Activated T-cell treated with anti-CD3 and anti-CD28 coated beads for 1 hour (primary cell): ENCODE measurements at places on chromosomes 5 and 9.

DNA sequence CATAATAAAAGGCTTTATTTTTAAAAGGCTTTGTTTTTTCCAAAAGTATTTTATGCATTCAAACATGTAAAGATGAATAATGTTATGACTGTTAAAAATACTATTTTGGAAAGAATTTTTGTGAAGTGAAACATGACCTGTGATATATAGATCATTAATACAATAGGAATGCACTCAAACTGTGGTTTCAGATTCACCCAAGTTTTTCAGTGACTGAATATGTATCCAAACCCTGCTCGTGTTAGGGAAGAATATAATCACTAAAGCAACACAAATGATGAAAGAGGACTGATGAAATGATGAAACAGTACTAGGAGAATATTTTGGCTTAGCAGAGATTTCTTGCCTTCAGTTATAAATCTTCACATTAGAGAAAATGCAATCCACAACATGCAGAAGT lies 278.0 kb downstream of the ADAMTS6 start:
- no peak for DNase-seq

DNA sequence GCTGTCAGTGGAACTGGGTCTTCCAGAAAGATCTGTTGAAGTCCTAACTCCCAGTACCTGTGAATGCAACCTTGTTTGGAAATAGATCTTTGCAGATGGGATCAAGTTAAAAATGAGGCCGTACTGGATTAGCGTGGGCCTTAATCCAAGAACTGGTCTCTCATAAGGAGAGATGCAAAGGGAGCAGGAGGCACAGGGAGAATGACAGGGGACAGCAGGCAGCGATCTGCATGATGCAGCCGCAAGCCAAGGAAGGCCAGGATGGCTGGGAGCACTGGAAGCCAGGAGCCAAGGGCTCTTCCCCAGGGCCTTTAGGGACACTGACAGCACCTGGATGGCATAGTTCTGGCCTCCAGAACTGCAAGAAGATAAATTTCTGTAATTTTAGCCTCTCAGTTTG lies 114.4 kb downstream of the ICE1 start:
- DNase-seq, result no peak

- no peak for DNase-seq
Observed at GRCh38 chr5:148268566-148268965, at the start of gene SPINK13. SPINK13 (plus strand) TSS chr5:148268794; CDS start chr5:148270073, 1,279 bp downstream.

GRCh38 chr9:15135164-15135792 lies 171.7 kb downstream of the TTC39B start:
- DNase-seq, result peak; percentile 11

- DNase-seq, result no peak
Observed at GRCh38 chr5:6686915-6687409, 26.3 kb upstream of the TENT4A start.

GRCh38 chr5:64939772-64940510 lies 171.2 kb downstream of the CWC27 start:
- no peak for DNase-seq

DNA sequence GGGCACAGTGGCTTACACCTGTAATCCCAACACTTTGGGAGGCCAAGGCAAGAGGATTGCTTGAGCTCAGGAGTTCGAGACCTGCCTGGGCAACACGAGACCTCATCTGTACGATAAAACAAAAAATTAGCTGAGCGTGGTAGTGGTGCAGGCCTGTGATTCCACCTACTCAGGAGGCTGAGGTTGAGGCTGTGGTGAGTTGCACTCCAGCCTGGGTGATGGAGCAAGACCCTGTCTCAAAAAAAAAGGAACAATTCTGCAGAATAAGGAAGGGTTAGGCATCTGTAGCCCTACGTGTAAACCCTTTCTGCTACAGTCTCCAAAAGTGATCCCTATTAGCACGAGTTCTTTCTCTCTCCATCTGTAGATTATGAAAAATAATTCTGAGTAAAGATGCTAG lies 19.9 kb downstream of the CDC26 start:
- no peak for DNase-seq

- no peak for DNase-seq
Observed at GRCh38 chr9:129630967-129631673, 5.2 kb downstream of the NTMT1 start.

- DNase-seq, result no peak
Observed at GRCh38 chr9:131461166-131461565, 41.6 kb upstream of the POMT1 start.

GRCh38 chr9:122955961-122956360 lies 15.1 kb downstream of the RABGAP1 start:
- DNase-seq, result no peak

DNA sequence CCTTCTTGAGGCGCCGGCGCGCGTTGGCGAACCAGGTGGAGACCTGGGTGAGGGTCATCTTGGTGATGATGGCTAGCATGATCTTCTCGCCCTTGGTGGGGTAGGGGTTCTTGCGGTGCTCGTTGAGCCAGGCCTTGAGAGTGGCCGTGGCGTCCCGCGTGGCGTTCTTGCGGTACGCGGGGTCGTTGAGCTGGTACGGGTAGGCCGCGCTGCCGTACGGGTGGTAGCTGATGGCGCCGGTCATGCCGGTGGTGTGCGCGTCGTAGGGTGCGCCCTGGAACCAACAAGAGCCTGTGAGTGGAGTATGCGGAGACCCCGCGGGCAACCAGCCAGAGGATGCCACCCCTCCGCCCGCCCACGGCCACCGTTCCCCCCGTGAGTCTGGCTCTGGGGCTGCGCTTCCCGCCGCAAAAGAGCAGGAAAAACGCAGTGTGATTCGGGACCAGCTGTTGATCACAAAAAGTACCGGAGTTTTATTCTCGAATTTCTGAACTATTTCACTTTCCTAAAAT lies 1.9 kb downstream of the IRX2 start:
- no peak for DNase-seq

GRCh38 chr9:75775166-75775565 lies 115.3 kb upstream of the PCSK5 start:
- DNase-seq, result no peak

GRCh38 chr5:161549106-161549505 lies 2.6 kb upstream of the GABRB2 start:
- no peak for DNase-seq

- no peak for DNase-seq
Observed at GRCh38 chr9:456365-456764, 241.7 kb downstream of the DOCK8 start.

DNA sequence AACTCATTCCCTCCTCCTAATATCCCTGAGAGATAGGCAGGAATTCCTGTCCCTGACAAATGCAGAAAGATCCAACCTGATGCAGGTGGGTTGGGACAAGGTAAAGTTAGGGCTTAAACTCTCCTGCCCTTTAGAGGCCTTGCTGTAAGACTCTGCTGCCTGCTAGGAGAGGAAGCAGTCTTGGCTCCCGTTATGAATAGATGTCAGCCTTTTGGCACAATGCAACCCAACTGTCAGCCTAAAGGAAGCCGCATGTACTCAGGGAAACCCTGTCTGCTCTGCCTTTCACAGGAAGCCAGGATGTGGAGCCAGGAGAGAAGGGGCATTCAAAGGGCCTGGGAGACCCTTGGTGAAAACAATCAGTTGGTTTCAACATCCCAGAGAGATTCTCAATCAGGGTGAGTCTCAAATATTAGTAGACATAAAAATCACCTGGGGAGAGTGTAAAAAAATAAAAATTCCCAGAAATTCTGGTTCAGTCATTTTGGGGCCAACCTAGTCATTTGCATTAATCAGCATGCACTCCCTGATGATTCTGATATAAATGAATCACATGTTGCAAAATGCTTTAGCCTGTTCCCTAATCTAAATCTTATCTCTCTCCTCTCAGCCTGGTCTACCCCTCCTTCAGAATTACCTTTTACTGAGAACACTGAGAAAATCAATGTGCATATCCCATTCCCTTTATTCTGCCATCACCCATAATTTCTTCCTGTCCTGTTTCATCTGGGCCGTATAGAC lies 136.2 kb upstream of the TRIM32 start:
- DNase-seq, result no peak

DNA sequence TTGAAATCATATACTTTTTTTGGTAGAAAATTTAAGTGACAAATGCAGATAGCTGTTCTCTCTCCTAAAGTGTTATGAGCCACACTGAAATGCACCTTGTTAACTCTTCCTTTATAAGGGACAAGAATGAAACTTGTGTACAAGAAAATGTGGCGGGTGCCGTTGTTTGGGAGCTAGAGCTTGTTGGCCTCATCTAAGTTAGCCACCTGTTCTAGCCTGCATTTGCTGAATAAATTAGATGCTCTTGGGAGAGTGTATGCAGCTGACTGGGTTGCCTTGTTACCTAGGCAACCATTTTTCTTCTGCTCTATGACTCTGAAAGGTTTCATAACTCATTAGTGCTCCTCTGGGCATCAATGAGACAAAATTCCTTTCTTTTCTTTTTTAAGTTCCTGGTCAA lies 174.3 kb downstream of the TAF11L14 start:
- no peak for DNase-seq

- no peak for DNase-seq
Observed at GRCh38 chr9:94985649-94986048, 259.1 kb downstream of the AOPEP start.

DNA sequence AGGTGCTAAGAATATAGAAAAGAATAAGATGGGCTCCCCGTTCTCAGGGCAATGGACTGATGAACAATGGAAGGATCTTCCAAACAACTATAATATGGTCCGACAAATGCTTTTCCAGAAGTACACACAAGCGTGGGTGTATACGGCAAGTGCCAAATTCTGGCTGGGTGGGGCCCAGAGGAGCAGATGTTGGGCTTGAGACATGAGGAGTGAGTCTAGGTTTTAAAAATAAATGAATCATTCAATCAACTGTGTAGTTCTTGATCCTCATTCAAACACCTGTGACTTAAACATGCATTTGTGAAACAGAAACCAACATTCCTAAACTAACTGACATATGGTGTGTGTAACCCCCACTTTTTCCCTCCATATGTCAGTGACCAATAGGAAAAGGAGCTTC lies 47.9 kb downstream of the MFAP3 start:
- no peak for DNase-seq

DNA sequence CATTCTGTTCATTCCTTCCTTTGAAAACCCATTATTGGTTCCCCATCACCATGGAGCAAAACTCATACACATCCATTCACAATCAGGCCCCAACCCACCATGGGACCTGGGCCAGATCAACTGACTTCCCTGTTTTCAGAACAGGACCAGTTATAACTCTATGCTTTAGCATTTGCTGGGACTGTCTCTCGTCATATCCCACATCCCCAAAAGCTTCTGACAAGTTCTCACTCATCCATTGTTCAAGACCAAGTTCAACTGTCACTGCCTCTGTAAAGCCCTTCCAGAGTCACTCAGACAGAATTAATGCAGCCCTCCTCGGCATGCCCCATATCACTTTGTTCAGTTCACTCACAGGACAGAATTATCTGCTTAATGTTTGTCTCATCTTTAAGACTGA lies 4.0 kb downstream of the FAM169A start:
- no peak for DNase-seq

DNA sequence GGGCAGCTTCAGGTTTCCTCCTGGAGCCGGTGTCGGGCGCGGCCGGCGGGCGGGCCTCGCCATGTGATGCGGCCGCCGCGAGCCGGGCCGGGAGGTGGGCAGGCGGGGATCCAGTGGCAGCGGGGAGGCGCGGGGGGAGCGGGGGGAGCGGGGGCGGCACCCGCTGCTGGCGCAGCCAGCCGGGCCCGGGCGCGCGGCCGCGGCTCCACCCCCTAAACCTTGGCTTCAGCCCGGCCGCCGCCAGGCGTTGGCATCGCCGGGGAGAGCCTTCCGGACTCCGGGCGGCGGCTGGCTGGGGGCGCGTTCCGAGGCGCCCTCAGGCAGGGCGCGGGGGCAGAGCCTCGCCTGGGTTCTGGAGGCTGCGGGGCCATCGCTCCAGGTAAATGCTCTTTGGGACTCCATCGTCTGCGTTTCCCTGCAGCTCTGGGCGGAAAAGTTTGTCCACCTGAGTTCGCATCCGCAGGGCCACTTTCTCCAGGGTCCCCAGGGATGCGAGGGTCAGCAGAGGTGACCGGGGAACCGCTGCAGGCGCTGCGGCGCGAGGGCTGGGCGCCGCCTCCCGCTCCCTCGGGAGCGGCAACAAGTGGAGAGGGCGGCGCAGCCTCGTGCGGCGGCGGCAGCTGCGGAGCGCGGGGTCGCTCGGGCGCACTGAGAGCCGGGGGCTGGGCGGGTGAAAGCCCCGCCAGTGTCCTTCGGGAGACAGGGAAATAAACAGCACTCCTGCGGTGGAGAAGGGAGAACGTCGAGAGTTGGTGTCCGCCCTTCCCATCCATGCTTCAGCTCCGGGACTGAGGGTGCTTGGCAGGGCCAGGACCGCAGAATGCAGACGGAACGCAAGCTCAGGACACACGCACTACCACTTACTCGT lies at the start of gene ARHGEF28:
ARHGEF28 (plus strand) TSS at position 253 of the 868 bp plus-strand sequence. CDS start 58,656 bp downstream, outside the sequence.
- no peak for DNase-seq

DNA sequence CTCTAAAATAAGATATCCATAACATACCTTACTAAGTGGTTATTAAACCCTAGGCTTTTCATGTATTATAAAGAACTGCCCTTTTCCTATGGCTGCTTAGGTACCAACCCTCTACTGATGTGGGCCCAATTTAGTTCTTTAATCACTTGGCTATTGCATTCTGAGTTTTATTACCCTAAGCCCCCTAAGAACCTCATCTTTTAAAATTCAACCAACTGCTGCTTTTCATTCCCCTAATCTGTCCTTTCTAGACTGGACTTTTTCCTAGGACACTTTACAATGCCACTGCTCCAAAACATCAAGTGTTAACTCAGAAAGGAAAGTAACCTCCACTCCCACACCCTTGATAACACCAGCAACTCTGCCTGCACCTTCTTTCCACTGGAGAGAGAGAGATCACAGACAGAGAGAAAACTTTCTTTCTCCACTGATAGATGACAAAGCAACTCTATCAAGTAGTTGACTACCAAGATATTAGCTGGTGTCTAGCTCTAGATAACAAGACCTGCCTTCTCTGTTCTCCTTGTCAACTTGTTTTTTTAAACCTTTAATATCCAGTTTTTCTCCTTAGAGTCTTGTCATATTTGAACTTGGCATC lies 27.3 kb downstream of the ELL2 start:
- DNase-seq, result no peak

DNA sequence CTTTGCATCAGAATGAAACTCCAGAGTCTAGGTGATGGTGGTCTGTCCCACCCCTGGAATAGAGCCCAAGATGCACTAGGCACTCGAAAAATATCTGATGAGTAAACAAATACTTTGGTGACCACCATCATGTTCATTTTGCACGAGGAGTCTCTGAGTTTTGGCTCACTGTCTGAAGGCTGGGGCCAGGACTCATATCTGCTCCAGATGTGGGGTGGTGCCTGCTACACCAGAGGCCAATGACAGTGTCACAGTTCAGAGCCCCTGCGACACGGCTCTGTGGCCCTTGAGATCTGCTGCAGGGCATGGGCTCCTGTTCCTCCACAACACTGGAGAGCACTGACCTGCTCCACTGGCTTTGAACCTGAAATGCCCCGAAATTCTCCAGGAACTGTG lies 164.6 kb downstream of the ROR2 start:
- DNase-seq, result no peak
